Psoas muscle (tissue), 8 donors: ENCODE measurements at places on chromosomes 7 and 10. TPM values are rescaled to one million over a fixed set of nuclear protein-coding genes. Genes with fewer than 3 reads are reported as not detected.

The SEC61A2 gene
- total RNA-seq, result 6.9 TPM

The TAX1BP1 gene
- 126 TPM for total RNA-seq

The PIP gene
- not detected for total RNA-seq

DNA sequence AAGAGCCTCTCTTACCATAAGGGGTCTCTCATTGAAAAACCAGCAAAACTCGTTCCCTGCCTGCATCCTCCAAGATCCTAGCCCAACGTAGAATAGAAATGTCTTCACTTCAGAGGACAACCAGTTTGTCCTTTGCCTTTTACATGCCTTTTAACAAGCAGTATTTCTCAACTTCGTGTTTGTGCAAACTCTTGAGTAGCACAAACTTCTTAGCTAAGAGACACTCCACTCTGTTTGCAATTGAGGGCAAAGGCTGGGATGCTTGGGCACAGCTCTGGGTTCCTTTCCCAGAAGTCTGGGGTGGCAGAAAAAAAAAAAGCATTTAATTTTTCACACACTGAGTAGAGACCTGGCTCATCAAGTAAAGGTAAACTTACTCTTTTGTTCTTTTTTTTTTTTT is 19.5 kb upstream of the KCTD7 start:
- no peaks in the 10 kb centered on the region for H3K4me1 ChIP-seq
- H3K4me3 ChIP-seq, result no peak overlapping the region
- H3K27ac ChIP-seq, result no peak overlapping the region
- H3K36me3 ChIP-seq, result no peaks in the 10 kb centered on the region

DNA sequence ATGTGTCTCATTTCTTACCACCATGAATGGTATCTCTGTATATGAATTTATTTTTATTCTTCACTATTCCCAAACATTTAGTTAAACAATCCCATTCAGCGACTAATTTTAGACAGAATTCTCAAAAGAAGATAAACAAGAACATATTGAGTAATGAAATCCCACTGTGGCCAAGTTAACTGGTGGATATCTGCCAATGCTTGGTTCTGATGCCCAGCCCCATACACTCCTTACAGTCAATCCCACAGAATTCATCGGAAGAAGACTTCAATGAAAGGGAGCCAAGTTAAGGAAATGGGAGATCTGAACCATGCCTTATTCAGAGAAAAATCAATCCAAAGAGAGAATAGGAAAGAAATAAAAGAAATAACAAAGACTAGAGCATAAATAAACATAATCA is 518.0 kb downstream of the XPNPEP1 start:
- H3K27ac ChIP-seq, result no peak overlapping the region
- H3K27me3 ChIP-seq, result no peaks in the 10 kb centered on the region
- H3K4me1 ChIP-seq, result no peaks in the 10 kb centered on the region

GRCh38 chr7:102101926-102102325 is 184.7 kb upstream of the SH2B2 start:
- peaks cover 52% of the 10 kb centered on the region for H3K36me3 ChIP-seq
- H3K4me3 ChIP-seq, result no peak overlapping the region
- no peaks in the 10 kb centered on the region for H3K4me1 ChIP-seq
- no peak overlapping the region for H3K27ac ChIP-seq
- no peaks in the 10 kb centered on the region for H3K27me3 ChIP-seq
- DNase-seq, result no peak

- H3K4me3 ChIP-seq, result no peak overlapping the region
- H3K36me3 ChIP-seq, result no peaks in the 10 kb centered on the region
- no peaks in the 10 kb centered on the region for H3K4me1 ChIP-seq
- H3K27ac ChIP-seq, result no peak overlapping the region
- no peaks in the 10 kb centered on the region for H3K27me3 ChIP-seq
Observed at GRCh38 chr10:11450427-11450826, 161.0 kb downstream of the USP6NL start.

DNA sequence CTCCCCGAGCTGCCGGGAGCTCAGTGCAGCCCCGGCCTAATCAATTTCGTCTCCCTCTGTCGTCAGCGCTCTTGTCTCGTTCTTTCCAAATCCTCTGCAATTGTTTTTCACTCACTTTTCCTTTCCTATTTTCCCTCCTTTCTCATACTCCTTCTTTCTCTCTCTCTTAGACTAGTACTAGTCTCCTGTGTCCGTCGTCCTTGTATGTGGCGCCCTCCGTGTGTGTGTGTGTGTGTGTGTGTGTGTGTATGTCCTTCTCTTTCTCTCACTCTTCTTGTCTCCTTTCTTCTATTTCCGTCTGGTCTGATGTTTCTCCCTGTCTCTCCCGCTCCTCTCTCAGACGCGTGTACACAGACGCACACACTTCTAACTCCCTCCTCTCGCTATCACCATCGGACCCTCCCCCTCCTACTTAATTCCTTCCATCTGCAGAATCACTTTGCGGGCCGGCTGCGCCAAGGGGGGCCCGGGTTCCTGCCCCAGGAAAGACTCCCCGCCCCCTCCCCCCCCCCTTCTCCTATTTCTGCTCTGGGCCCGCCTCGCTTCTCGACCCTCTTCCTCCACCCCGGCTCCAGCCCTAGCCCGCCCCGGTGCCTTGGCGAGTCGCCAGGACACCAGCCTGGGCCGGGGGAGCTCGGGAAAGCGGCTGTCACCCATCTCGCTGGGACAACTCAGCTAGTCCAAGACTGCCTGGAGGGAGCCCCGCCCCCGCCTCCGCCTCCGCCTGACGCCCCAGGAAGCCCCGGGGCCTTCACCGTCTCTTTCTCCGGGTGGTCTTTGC is 743 bp upstream of the ZCCHC24 start:
- peaks cover 54% of the 10 kb centered on the region for H3K4me1 ChIP-seq
- peak; percentile 84 for DNase-seq
- peak overlapping the region; percentile 93 for H3K27ac ChIP-seq
- H3K36me3 ChIP-seq, result no peaks in the 10 kb centered on the region
- H3K27me3 ChIP-seq, result no peaks in the 10 kb centered on the region
- H3K4me3 ChIP-seq, result peak overlapping the region; percentile 76

DNA sequence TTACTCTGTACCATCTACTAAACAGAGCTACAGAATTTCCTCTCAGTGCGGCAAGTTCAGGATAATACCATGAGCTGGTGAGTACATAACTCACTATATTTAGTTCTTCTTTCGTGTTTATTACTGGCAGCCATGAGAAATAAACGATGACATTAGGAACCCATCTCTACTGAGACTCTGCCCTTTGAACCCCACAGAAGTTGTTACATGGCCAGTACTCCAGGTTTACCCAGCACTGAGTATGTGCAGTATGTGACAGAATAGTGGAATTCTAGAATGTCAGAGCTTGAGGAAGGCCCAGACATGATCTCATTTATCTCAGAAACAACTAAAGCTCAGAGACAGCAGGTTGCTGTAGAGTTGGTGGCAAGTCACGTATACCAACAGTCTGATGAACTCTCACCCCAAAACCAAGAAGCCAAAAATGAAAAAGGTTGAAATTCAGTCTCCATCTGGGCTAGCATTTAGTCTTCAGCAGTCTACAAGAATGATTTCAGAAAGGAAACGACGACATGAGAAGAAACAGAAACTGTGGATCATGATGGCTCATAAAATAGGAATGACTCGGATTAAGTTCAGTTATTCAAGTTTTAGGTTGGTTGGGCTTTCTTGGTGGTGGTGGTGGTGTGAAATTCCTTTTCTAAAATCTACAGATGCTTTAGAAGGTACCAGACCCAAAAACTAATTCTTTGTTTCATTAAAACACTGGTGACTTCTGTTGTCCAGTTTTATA is 78.5 kb downstream of the SORBS1 start:
- peak overlapping the region; percentile 96 for H3K27ac ChIP-seq
- no peaks in the 10 kb centered on the region for H3K27me3 ChIP-seq
- no peak overlapping the region for H3K4me3 ChIP-seq
- no peak for DNase-seq
- peaks cover 4% of the 10 kb centered on the region for H3K36me3 ChIP-seq
